ENCODE measurements at places on chromosomes 4 and X.

DNA sequence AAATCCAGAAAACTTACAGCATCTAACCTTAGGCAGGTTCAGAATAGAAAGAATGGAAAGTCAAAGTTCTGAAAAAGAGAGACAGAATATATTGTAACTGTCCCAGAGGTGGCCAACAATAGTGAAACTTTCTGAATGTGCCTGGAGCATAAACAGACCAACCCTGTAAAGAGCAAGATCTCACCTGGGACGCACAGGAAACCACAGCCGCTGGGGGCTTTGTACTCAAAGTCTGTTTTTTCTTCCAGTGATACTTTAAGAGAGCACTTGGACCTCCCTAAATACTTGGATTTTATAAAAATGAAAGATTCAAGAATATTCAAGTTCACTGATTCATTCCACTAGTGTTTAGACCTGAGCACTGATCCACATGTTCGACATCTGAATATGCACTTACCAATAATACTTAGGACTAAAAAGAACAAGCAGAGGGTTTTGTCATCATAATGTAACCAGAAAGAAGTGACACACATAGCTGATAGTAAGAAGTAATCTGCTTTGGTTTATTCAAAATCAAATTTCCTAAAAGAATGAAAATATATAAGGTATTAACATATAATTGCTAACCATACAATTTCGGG, 35.3 kb downstream of the ARAP2 start:
- no peak for DNase-seq

DNA sequence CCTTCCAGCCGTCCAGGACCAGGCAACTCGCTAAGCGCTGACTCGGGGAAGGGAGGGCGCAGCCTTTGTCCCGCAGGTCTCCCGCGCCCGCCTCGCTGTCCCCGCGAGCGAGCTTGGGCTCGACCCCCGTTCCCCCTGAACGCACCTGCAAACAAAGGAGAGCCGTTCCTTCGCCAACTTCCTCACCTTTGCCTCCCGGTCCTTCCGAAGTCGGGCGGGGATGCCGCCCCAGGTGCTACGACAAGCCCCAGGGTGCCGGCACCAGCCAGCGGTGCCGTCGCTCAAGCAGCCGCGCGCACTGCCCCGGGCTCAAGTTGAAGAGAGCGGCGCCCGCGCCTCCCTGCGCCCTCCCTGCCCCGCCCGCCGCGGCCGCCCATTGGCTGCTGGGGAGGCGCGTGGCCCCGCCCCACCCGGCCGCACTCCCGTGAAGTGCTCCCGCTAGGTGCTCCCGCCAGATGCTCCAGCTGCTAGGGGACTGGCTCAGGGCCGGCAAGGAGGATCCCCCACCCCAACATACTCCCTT, 107.1 kb downstream of the NSUN7 start:
- peak; percentile 43 for DNase-seq

GRCh38 chrX:106948641-106949040, 28.4 kb downstream of the CLDN2 start:
- DNase-seq = no peak

- no peak for DNase-seq
These were observed 8.7 kb downstream of the TBC1D14 start for GRCh38 chr4:6918338-6918737.

DNA sequence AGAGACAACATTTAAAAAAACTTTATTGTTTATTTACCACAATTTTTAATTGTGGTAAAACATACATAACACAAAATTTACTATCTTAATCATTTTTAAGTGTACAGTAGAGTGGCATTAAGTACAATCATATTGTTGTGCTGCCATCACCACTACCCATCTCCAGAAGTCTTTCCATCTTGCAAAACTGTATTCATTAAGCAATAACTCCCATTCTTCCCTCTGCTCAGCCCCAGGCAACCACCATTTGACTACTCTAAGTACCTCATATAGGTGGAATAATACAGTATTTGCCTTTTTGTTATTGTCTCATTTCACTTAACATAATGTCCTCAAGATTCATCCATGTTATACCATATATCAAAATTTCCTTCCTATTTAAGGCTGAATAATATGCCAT, 12.8 kb upstream of the FAM47E start:
- no peak for DNase-seq

GRCh38 chr4:182278729-182279128, 35.5 kb downstream of the TENM3 start:
- no peak for DNase-seq

GRCh38 chr4:39446842-39447573, 11.7 kb downstream of the RPL9 start:
- peak; percentile 43 for DNase-seq

Measured in EL (cell line).